Tibial artery (tissue), 4 donors: ENCODE measurements at places on chromosomes 4 and X.

DNA sequence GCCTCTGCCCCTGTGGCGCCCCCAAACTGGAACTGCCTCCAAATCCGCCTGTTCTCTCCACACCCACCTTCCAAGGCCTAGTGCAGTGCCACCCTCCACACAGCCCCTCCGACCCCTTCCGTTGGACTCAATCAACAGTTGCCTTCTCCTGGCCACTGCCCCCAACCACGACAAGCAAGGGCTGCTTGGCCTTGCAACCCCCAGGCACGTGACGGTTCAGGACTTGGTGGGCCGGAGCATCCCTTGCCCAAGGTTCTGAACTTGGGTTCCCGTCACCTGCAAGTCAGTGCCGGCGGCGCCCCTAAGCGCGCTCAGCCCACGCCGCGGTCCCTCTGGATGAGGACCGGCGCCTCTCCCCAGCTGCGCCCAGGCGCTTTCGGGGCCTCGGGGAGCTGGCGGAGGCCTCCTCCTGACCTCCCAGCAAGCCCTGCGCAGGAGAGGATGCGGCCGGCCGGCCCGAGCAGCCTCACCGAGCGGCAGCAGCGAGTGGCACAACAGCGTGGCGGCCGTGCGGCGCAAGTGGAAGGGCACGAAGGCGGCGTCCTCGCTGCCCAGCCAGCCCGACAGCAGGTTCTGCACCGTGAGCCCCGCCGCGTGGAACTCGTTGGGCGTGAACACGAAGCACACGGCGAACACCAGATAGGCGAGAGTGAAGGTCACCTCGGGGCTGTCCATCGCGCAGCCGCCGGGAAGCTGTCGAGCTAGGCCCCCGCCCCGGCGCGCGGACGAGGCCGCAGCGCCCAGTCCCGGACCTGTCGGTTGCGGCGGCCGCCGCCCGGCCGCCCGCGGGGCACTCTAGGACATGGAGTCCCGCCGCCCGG is 750 bp downstream of the TMEM129 start:
- DNase-seq, result peak; percentile 33
- peak overlapping the region; percentile 66 for H3K4me3 ChIP-seq
- peak overlapping the region; percentile 89 for H3K27ac ChIP-seq
- H3K36me3 ChIP-seq, result peaks cover 23% of the 10 kb centered on the region

DNA sequence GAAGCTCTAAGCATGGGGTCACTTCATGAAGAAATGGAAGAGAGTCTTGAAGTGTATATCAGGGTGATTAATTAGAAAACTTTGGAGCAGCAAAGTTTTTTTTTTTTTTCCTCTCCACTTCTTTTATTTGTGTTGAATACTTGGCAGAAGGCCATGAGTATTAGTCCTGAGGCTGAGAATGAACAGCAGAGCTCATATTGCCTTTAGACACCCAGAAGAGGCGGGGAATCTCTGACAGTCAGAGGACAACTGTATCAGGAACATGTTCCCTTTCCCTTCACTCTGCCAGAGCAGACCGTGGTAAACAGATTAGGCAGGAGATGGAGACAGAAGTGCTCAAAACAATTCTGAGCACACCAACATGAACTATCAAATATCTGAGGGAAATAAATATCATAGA is 300.9 kb downstream of the FAM47A start:
- DNase-seq, result no peak
- no peaks in the 10 kb centered on the region for H3K36me3 ChIP-seq
- no peaks in the 10 kb centered on the region for H3K4me1 ChIP-seq
- no peaks in the 10 kb centered on the region for H3K27me3 ChIP-seq

DNA sequence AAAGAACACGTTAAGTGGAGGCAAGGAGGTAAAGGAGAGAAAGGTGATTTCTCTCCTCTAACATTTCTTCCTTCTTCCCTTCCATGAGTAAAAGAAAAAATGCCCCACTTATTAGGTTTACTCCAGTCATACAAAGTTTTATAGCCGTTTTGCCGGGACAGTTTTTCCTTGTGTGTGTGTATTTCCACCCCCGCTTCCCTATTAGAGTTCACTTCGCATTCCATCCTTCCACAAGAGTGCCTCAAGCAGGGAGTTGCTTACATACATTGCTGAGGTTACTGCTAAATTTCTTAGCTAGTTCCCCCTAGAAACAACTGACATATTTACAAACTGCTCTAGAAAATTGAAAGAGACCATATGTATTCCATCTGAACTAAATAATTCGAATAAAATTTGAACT is 45.2 kb upstream of the BMP15 start:
- no peaks in the 10 kb centered on the region for H3K36me3 ChIP-seq
- H3K27ac ChIP-seq, result no peak overlapping the region
- no peak for DNase-seq
- H3K4me3 ChIP-seq, result no peak overlapping the region
- H3K4me1 ChIP-seq, result no peaks in the 10 kb centered on the region
- H3K27me3 ChIP-seq, result no peaks in the 10 kb centered on the region

DNA sequence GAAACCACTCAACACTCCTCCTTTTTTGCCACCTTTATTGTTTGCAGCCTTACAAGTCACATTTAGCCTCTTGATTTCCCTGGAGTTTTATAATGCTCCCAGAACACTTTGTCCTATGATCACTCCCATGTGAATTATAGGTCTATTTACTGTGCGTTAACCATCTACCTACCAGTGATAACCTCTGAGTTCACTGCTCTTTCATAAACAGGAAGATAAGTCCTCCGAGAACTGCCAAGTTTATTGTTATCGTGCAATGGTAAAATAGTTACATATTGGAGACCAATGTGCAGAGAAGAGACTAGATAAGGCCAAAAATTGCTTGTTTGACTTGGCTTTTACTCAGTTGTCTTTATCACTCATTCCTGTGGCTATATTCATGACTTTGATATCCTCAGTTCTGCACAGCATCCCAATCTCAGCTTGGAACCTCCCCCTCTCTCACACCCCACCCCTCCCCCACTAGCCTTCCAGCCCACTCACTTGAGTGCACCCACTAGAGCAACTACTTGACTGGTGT is 12.9 kb upstream of the NUDT9 start:
- no peaks in the 10 kb centered on the region for H3K36me3 ChIP-seq
- H3K4me3 ChIP-seq, result no peak overlapping the region
- no peaks in the 10 kb centered on the region for H3K27me3 ChIP-seq
- no peak overlapping the region for H3K27ac ChIP-seq

GRCh38 chrX:106780664-106781377 is 21.7 kb upstream of the TBC1D8B start:
- H3K27me3 ChIP-seq, result no peaks in the 10 kb centered on the region
- H3K27ac ChIP-seq, result no peak overlapping the region
- H3K4me1 ChIP-seq, result no peaks in the 10 kb centered on the region
- H3K4me3 ChIP-seq, result no peak overlapping the region
- DNase-seq, result no peak
- no peaks in the 10 kb centered on the region for H3K36me3 ChIP-seq

DNA sequence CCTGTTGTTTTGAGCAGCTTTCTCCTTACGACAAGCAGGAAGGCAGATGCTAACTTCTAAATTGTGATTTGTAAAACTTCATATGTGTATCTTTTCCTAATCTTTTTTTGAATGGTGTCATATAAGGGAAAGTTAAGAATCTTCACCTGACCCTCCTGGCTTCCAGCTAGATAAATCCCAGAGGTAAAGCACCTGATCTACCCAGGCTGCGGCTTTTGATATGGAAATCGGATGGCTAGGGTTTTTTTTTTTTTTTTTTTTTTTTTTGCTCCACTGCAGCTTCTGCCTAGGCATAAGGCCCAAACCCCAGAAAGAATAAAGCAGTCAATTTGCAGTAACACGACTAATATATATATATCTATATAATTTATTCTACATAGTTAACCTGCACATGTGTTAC is 10.0 kb downstream of the MAB21L2 start:
- H3K36me3 ChIP-seq, result no peaks in the 10 kb centered on the region
- no peaks in the 10 kb centered on the region for H3K27me3 ChIP-seq
- no peak overlapping the region for H3K4me3 ChIP-seq
- H3K4me1 ChIP-seq, result no peaks in the 10 kb centered on the region
- no peak for DNase-seq

GRCh38 chr4:2792711-2793585 is at the start of gene SH3BP2:
Gene SH3BP2, plus strand, starts transcription at chr4:2793085. Its CDS starts 27,533 bp downstream, at chr4:2820618.
- H3K27me3 ChIP-seq, result no peaks in the 10 kb centered on the region
- peaks cover 46% of the 10 kb centered on the region for H3K4me1 ChIP-seq
- DNase-seq, result peak; percentile 76
- no peaks in the 10 kb centered on the region for H3K36me3 ChIP-seq

DNA sequence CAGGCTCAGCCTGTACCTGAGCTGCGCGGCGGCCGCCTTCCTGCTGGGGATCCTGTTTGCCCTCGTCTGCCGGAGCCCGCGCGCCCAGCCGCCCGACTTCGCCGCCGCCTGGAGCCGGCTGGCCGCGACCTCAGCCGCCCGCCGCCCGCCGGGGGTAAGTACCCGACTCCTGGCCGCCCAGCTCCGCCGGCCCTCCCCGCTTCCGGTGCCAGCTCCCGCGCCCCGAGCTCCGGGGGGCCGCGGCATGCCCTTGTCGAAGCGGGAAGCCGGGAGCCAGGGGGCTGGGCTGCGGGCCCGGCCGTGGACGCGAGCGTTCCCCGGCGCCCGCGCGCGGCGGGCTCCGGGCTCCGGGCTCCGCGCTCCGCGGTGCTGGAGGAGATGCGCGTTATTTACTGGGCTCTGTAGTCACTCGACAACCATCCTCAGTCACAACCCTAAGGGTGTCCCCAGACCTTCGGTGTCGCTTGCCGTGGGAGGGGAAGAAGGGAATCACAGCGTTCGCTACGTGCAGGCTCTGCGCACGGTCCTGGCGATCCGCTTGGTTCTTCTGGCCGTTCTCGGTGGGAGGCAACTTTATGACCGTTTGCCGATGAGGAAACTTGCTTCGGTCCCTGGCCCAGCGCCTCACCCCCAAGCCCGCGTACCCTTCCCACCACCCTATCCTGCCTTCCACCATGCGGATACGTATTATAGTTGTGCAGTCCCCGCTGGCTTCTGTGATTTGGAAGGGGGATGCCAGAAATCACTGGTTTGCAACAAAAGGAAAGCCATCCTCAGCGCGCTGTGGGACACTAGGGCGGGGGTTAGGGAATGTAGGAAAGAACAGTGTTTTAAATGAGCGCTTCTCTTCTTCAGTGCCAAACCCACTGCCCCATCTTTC is 944 bp downstream of the SNX25 start:
- DNase-seq, result peak; percentile 54
- H3K36me3 ChIP-seq, result no peaks in the 10 kb centered on the region
- H3K4me3 ChIP-seq, result peak overlapping the region; percentile 85
- H3K27me3 ChIP-seq, result no peaks in the 10 kb centered on the region
- peak overlapping the region; percentile 99 for H3K27ac ChIP-seq

- H3K4me1 ChIP-seq, result peaks cover 18% of the 10 kb centered on the region
- DNase-seq, result peak; percentile 74
- peak overlapping the region; percentile 82 for H3K27ac ChIP-seq
- H3K27me3 ChIP-seq, result no peaks in the 10 kb centered on the region
These were observed 29.0 kb downstream of the NOP14 start for GRCh38 chr4:2934077-2934812.

DNA sequence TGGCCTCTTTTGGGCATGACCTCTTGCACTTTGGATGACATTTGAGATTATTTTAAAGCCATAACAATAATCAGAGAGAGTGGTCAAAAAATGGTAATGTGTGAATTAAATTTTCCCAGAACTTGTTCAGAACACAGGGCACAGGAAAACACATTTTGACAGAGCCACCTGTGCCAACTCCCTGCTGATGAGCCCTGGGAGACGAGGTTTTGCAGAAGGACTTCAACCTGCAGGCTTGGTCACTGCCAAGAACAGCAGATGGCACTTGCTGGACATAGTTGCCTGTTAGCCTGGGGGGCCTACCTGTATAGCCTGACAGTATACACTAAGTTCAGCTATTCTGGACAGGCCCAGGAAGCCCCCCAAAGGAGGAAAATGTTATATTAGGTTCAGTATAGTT is 277.8 kb upstream of the EMCN start:
- H3K36me3 ChIP-seq, result no peaks in the 10 kb centered on the region
- H3K4me1 ChIP-seq, result no peaks in the 10 kb centered on the region
- no peaks in the 10 kb centered on the region for H3K27me3 ChIP-seq
- H3K4me3 ChIP-seq, result no peak overlapping the region
